Activated naive CD4-positive, alpha-beta T cell (primary cell): ENCODE measurements at places on chromosomes 5 and 9.
A peak's percentile ranks its signal among the peaks of the same experiment; 100 is the strongest.

DNA sequence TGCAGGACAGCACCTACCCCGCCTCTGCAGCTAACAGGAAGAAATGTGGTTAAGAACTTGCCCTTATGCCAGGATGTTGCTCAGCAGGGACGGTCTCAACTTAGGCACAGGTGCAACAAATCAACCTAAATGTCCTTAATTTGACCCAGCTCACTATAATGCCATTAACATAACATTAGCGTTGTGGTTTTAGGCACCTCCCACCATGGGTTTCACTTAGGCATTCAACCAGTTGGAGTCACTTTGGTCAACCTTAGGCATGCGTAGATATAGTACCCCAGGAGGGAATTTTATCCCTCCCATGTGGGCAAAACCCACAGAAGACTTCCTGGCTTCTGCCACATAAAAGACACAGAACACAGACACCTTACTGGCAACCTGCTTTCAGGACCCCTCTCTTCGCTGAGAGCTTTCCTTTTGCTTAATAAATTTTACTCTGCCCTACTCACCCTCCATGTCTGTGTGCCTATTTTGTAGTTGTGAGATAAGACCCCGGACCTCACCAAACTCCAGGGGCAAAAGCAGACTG, 8.7 kb upstream of the ERAP1 start:
- peak; percentile 15 for DNase-seq

DNA sequence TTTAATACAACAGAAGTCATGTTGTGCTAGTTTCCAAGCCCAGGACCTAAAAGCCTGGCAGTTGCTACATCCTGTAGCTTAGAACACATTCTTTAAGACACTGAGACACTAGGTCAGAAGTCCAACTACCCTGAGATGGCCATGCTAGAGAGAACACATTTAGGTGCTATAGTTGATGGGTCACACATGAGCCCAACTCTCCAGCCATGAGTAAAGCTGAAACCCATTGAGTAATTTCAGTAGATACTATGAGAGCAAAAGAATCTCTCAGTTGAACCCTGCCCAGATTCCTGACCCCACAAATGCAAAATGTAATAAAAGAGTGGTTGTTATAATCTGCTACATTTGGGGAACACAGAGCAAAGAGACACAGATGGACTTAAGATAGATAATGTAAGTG, 164.4 kb downstream of the SEMA5A start:
- no peak for DNase-seq

GRCh38 chr9:111161015-111161415, 122.7 kb upstream of the LPAR1 start:
- DNase-seq: no peak

DNA sequence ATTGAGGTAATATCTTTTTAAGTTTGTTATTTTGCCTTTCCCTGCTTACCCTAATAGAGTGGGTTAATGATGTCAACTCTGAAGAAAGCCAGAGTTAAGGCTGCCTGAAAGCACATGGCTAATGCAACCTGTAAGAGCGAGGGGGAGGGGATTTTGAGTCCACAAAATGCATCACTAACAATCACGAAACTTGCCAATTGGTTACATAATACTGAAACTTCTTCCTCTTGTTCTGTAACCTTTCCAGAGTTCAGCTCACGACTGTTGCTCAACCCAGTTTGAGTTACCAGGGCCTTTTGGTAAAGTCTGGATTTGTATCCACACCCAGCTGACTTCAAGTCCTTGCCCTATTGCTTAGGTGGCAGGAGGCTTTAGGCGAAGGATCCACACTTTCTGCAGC, 308.8 kb downstream of the EFNA5 start:
- DNase-seq: no peak

DNA sequence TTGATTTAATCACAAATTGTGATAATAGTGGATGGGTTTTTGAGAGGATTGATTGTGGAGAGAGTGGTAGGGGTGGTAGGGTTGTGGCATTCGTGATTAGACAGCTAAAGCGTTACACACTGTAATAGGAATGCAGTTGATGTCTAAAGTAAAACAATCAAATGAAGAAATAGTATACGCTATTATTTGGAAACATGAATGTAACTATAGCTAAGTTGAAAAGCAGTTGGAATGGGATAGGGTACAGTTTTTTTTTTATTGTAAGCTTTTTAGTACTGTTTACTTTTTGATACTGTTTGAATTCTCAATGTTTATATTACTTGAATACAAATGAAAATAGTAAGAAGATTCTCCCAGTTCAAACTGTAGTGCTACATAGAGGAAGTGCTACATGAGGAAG, 51.8 kb downstream of the RANBP17 start:
- no peak for DNase-seq

GRCh38 chr5:160293901-160294561, 18.3 kb downstream of the CCNJL start:
- DNase-seq: no peak

DNA sequence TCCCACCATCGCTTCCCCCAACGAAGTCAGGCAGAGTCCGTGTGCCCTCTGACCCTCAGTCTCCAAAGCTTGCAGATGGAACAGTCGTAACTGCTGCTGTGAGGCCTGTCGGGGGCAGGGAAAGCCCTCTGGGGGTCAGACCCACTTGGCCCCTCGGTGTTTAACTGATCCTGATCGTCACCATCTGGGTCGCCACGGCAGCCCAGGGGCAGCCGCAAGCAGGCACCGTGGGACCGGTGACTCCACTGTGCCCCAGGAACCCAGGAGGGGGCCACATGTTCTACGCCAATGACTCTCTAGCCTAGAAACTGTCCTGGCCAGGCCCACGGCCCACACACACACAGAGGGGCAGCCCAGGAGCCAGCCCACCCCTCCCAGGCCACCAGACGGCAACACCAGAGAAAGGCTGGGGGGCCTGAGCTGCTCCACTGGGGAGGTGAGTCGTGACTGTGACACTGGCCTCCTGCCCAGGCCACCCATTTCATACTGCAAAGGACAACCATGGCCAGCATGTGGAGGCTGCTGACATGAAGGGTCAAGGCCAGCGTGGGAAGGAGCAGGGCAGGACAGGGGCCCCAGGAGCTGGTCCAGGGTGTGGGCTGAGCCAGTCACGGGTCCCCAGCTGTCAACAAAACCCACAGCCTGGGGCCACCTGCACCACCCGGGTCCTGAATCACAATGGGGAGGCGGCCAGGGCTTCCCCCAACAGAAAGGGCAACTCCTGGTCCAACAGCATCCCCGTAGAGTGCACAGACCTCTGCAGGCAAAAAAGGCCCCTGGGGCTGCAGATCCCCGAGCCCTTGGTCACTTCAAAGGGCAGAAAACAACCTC, 20.8 kb downstream of the VAV2 start:
- no peak for DNase-seq

DNA sequence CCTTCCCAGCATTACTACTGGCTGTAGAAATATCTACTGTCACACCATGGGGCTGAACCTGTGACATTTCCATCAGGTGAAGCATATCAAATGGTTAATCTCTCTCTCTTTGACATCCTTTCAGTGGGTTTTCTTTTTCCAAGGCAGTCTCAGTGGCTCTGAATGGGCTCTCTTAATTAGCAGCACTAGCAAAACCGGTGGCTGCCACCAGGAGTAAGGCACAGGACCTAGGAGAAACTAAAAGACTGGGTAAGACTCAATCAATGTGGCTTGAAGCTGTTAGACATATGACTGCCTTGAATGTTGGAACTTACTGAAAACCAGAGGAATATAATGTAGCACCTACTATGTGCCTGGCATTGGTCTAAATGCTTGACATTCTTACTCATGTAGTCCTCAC, 445.0 kb upstream of the KIF2A start:
- DNase-seq: no peak

DNA sequence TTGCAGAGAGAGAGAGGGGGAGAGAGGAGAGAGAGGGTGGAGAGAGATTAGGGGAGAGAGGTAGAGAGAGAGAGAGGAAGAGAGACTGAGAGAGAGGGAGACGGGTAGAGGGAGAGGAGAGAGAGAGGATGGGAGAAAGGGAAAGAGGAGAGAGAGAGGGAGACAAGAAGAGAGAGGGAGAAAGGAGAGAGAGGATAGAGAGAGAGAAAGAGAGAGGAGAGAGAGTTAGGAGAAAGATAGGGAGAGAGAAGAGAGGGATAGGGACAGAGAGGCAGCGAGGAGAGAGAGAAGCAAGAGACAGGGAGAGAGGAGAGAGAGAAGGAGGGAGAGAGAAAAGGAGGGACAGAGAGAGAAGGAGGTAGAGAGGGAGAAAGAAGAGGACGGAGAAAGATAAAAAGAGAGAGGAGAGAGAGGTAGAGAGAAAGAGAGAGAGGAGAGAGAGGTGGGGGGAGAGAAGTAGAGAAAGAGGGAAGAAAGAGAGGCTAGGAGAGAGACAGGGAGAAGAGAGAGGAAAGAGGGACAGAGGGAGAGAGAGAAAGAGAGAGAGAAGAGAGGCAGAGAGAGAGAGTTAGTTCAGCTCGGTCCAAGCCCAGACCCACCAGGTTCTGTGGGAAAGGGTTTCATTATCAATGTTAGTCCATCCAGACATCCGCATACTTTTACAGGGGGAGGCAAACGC, 399.3 kb downstream of the ZSWIM6 start:
- DNase-seq: no peak

- no peak for DNase-seq
Observed at GRCh38 chr5:53008751-53009150, 19.6 kb downstream of the ITGA2 start.

DNA sequence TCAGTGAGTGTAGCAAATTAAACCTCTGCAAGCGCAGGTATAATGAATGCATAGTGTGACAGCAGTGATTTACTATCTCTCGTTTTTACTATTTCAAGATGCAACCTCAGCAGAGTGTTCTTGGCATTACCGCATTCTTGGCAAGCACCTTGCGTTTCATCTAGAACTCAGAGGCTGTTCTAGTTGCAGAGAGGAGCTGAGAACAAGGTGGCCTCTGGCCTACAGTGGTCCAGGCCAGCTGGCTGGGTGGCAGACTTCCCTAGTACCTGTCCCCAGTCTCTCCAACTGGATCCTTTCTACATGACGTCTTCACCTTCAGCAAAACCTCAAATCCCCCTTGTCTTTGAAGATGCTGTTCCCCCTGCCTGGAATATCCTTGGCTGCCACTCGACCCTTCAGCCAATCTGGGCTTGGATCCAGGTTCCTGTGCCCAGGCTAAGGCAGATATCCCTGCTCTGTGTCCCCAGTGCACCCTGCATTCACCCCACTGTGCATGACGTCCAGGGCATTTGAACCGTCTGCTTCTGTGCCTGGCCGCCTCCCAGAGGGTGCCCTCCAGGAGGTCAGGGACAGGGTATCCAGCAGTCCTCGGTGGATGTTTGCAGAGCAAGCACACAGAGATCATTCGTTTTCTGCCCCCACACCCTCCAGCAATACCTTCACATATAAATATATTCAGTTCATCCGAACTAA, 120.4 kb upstream of the CPEB4 start:
- no peak for DNase-seq

GRCh38 chr5:64569858-64570257, 64.0 kb downstream of the RGS7BP start:
- DNase-seq: no peak

GRCh38 chr5:5351288-5351979, 71.0 kb upstream of the ICE1 start:
- no peak for DNase-seq

GRCh38 chr5:138545919-138546562, 3.0 kb upstream of the ETF1 start:
- DNase-seq: no peak

DNA sequence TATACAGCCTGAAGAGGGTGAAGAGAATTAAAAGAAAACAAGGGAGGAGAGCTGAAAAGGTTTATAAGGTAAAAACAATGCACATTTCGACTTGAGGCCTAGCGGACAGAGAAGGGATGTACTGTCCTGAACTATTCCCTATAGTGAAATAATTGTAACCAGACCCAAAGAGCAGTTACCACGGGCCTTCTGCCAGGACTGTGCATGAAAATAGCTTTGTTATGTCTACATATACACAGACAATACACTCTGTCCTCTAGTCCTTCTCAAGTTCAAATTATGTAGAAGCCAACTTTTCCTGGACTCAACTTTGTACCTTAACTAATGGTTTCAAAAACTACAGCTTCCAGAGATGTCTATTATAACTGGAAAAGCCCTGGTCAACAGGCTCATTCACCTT, 223.7 kb downstream of the PCSK5 start:
- DNase-seq: no peak

DNA sequence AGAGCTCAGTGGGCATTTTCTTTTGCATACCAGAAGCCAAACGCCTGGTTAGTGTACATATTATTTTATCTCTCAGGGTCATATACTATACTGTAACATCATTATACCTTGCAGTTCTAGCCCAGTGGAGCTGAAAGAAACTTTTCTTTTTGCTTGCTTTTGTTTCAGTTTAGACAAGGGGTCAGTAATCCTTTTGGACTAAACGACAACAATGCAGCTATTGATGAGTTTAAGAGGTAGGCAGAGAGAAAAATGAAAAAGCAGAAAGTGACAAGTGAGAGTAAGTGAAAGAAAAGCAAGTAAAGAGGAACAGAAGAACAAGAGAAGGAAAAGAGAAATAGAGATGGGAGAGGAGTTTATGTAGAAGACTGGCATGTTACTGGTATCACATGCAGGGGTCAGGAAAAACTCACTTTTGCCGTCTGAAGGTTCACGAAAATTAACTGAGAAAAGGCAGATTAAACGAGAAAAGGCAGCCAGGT, 47.4 kb upstream of the TENT2 start:
- no peak for DNase-seq

GRCh38 chr9:36803961-36804360, 230.1 kb downstream of the PAX5 start:
- DNase-seq: no peak

DNA sequence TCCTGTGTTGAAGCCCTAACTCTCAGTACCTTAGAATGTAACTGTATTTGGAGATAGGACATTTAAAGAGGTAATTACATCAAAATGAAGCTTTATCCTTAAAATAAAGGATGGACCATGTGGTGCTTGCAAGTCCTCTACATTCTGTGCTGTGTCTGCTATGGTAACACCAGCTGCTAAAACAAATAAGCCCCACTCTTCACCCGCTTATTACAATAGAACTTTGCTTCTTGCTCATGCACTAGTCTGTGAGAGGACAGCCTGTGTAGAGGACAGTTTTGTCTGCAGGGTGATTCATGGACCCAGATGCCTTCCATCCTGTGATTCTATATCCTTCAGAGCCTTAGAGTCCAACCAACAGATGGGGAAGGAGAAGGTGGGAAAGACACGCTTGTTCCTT, 12.5 kb upstream of the IGFBPL1 start:
- no peak for DNase-seq

- DNase-seq: no peak
Observed at GRCh38 chr5:142221091-142221860, 103.5 kb downstream of the SPRY4 start.

- DNase-seq: no peak
Observed at GRCh38 chr9:9920425-9921060, 692.3 kb downstream of the PTPRD start.

- no peak for DNase-seq
Observed at GRCh38 chr5:172109749-172110148, 78.3 kb downstream of the STK10 start.

- DNase-seq: no peak
Observed at GRCh38 chr5:54363669-54364068, 53.3 kb upstream of the ARL15 start.

- no peak for DNase-seq
Observed at GRCh38 chr9:13001989-13002580, 227.3 kb downstream of the LURAP1L start.

GRCh38 chr5:180313677-180314505, 22.0 kb upstream of the MAPK9 start:
- no peak for DNase-seq

- DNase-seq: no peak
Observed at GRCh38 chr5:142303565-142303964, 21.3 kb downstream of the SPRY4 start.
